Suppressor macrophage treated with lipopolysaccharide for 4 hours (primary cell): ENCODE measurements at places on chromosomes 13 and 19.

DNA sequence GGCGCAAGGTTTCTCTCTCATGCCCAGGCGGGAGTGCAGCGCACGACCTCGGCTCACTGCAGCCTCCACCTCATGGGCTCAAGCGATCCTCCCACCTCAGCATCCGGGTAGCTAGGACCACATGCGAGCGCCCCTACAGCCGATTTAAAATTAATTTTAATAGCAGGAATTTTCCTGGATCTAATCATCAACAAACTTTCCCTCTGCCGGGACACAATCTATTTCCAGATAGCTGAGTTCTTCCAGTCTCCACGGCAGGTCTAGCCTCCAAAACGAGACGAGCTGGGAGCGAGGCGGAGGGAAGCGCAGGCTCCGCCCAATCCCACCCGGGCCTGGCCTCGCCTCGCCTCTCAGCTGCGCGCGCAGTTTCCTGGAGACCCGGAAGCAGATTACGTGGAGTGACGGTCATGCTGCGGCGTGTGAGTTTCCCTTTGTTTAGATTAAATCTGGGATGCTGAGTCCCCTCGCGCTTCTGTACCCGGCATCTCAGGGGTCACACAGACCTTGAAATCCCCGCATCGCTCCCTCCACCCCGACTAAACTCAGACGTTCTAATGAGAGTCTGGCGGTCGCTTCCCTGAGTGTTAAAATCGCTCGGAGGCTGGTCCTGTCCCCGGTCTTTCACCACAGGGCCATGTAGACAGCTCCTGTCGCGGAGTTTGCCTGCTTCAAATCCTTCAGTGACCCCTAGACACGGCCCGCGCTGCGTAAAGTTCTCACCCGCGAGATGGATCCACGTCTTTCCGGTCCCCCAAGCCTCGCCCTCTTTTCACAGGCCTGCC is at the start of gene ZNF880:
Gene ZNF880, plus strand, starts transcription at position 365 of the 782 bp plus-strand sequence. Its CDS starts 43 bp downstream, at position 408.
- DNase-seq: peak; percentile 94

DNA sequence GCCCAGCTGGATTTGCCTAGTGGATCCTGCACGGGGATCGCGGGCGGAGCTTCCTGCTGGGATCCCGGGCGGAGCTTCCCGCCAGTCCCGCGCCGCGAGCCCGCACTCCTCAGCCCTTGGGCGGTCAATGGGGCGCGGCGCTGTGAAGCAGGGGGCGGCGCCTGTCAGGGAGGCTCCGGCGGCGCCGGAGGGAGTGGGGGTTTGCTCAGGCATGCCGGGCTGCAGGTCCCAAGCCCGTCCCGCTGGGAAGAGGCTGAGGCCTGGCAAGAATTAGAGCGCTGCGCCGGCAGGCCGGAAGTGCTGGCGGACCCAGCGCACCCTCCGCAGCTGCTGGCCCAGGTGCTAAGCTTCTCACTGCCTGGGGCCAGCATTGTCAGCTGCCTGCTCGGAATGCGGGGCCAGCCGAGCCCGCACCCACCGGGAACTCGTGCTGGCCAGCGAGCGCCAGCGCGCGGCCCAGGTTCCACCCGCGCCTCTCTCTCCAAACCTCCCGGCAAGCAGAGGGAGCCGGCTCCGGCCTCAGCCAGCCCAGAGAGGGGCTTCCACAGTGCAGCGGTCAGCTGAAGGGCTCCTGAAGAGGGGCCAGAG is 119.6 kb downstream of the PRR20E start:
- DNase-seq: no peak

DNA sequence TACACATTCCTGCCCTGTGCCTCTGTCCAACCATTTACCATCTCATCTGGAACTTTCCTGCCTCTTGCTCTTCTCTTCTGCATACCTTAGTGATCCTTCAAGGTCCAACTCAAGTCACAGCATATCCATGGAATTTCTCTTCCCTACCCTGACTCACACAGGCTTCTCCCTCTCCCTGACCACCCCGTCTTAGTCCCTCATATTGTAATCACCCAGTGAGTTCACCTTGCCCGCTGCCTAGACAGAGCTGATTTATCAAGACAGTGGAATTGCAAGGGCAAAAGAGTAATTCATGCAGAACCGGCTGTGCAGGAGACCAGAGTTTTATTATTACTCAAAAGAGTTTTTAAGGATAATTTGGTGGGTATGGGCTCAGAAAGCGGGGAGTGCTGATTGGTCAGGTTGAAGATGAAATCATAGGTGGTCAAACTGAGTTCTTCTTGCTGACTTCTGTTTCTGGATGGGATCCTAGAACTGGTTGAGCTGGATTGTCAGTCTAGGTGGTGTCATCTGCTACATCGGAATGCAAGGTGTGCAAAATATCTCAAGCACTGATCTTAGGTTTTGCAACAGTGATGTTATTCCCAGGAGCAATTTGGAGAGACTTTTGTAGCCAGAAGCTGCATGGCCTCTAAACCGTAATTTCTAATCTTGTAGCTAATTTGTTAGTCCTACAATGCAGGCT is 67.2 kb downstream of the HSPH1 start:
- DNase-seq: no peak

- no peak for DNase-seq
Observed at GRCh38 chr19:41991025-41991424, 3.0 kb downstream of the ATP1A3 start.

DNA sequence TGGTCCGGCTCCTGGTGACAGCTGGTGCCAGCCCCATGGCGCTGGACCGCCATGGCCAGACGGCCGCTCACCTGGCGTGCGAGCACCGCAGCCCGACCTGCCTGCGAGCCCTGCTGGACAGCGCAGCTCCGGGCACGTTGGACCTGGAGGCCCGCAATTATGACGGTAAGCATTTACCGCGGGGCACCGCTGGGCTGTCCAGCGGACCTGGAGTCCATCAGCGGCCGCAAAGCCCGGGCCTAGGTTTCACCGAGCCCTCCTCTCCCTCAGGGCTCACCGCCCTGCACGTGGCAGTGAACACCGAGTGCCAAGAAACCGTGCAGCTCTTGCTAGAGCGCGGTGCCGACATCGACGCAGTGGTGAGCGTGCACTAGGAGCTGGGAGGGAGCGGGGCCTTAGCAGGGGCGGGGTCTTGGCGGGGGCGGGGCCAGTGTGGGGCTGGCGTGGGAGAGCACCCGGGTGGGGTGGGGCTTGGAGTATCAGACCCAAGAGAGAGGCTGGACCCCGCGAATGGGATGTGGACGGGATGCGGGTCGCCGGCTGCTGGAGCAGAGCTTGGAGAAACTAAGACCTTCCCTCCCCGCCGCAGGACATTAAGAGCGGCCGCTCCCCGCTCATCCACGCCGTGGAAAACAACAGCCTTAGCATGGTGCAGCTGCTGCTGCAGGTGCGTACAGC is 8.7 kb downstream of the BCL3 start:
- no peak for DNase-seq

DNA sequence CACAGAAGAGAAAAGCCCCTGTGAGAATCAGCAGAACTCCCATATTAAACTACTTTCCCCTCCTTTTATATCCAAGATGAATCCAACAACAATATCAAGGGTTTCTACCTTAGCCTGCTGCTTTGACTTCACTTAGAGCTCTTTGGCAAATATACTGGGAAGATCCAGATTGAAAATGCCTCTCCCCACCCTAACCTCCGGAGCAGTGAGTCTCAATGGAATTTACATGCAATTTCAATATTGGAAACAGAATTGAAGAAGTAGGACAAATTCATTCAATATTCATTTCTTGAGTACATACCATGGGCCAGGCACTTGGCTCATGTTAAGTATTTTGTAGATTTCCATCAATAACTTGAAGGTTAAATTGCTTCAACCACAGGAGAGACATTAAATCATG is 457.4 kb downstream of the TBC1D4 start:
- DNase-seq: no peak

DNA sequence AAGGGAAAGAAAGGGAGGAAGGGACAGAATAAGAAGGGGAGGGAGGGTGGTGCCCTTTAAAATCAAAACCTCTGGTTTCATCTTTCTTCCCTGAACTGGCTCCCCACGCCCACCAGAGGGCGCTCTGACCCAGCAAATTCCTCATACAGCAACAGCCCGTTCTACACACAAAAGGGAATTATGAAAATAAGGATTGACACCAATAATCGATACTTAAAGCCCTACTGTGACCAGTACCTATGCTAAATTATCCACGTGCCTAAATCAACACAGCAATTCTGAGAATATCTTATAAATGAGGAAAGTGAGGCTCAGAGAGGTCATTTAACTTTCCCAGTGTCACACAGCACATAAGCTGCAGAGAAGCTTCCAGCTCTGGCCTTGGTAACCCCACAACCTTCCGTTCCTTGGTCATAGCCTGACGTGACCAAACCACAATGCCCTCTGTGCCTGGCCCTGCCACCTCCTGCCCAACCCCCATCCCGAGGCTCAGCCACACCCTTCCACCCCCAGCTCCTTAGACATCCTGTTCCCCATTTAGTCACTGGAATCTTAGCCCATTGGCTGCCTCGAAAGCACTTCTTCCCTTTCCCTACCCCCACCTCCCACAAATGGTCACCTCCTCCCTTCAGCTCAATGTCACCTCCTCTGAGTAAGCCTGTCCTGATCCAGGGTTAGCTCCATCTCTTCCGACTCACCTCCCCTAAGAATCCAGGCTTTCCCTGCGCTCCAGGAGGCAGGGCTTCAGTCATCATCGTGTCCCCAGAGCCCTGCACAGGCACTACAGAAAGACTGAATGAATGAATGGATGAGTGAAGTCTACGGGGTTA is 34.2 kb upstream of the PNMA8B start:
- peak; percentile 97 for DNase-seq

- DNase-seq: peak; percentile 67
Observed at GRCh38 chr19:18589380-18590272, 1.0 kb downstream of the REX1BD start.

- no peak for DNase-seq
Observed at GRCh38 chr19:13507053-13507611, 853 bp upstream of the CACNA1A start.

- no peak for DNase-seq
Observed at GRCh38 chr13:95023405-95023804, 277.8 kb downstream of the ABCC4 start.

DNA sequence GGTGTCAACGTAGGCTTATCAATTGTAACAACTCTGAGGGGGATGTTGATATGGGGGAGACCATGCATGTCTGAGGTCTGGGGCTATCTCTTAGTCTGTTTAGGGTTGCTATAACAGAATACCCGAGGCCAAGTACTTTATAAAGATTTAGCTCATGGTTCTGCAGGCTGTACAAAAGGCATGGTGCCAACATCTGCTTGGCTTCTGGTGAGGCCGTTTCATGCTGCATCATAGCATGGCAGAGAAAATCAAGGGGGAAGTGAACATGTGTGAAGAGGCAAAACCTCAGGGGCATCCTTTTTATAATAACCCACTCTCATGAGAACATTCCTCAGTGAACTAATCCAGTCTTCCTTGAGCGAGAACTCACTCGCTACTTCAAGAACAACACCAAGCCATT is 353.8 kb downstream of the ENOX1 start:
- no peak for DNase-seq

DNA sequence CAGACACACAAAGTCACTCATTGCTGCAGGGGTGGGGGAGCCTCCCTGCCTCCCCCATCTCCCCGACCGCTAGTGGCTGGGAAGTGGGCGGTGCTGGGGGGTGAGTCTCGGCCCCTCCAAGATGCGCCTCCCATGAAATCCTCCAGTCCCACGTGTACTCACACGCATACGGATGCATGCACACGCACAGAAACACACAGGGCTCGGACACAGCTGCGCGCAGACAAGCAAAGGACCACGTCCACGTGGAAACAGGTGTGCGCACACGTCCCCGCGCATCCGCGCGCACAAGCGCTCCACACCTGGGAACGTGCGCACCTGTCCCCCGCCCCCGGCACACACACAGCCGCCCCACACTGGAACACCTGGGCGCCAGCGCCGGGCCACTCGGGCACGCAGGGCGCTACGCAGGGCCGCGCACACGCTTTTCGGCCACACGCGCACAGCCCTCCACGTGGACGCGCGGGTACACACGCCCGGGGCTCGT is 687 bp downstream of the MATK start:
- no peak for DNase-seq

DNA sequence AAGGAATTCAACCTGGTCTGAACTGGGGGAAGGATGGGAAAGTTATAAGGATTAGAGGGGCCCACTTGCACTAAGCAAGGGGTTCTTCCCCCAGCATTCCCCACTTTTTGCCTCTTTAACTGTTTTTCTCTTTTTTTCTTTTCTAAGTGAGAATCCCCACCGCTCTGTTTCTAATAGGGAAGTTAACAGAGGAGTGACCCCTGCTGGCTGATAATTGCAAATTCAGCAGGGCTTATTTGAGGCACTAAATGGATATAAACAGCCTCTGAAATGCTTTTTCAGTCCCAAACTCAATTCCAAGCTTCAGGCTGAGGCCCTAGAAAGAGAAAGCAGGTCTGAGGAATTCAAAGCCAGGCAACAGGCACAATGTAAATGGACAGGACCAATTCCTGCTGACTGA is 38.2 kb upstream of the CEACAM21 start:
- DNase-seq: peak; percentile 71

DNA sequence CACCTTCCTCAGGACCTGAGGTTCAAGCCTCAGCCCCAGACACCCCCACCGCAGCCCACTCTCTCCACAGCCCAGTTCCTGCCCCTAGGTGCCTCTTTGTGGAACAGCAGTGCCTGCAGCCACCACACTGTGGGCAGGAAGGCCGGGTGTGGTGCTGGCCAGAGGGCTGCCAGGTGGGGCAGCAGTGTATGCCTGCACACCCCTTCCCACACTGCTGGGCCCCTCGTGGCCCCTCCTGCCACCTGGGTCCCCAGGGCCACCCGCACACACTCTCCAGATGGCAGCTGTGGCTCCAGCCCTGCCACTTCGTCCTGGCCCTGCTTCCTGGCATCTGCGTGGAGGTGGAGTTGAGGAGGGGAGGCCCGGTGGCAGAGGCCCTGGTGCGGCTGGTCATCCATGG is 35.1 kb downstream of the HPN start:
- DNase-seq: no peak

GRCh38 chr13:74574964-74575728 is 440.9 kb upstream of the KLF12 start:
- DNase-seq: no peak

- peak; percentile 88 for DNase-seq
Observed at GRCh38 chr19:48674921-48675824, 2.4 kb upstream of the NTN5 start.

DNA sequence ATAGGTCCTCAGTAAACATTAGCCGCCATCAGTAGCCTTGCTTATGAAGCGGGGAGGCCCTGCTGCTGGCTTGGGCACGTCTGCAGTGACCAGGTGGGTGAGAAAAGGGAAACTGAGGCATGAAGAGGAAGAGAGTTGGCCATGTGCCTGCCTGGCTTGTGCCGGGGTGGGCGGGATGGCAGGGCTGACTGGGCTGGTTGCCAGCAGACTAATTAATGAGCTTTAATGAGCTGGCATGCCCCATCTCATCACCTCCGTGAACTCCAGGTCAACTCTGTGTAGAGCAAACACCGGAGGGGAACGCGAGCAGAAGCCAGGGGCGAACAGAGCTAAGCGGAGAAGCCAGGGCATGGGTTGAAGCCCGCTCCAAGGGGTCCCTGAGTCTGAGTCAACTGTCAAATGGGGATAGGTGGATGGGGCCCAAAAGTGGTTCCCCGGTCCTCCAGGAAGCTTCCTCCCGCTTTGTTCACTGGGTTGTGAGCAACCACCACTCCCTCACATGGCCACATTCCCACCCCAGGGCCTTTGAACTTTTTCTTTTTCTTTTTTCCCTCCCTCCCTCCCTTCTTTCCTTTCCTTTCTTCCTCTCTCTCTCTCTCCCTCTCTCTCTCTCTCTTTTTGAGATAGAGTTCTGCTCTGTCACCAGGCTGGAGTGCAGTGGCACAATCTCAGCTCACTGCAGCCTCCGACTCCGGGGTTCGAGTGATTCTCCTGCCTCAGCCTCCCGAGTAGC is 8.7 kb downstream of the NR2F6 start:
- DNase-seq: no peak

- DNase-seq: no peak
Observed at GRCh38 chr13:51731759-51732158, 72.2 kb downstream of the DHRS12 start.
